Smooth muscle cell of the pulmonary artery (primary cell): ENCODE measurements at places on chromosomes 6 and 20. TPM values are rescaled to one million over a fixed set of nuclear protein-coding genes. Genes with fewer than 3 reads are reported as not detected.

The TMEM170B gene
- total RNA-seq, result 1.8 and 2.2 TPM in 2 replicates

The HCK gene
- total RNA-seq, result not detected in 2 replicates

The KCNQ5 gene
- 7.8 and 16.4 TPM in 2 replicates for total RNA-seq

The LRRC73 gene
- total RNA-seq, result 0.78 and 1.4 TPM in 2 replicates

The CASS4 gene
- total RNA-seq, result 0.23 and 0.26 TPM in 2 replicates

The TFAP2D gene
- total RNA-seq, result 0.46 TPM in 1 of 2 replicates, not detected in the other

The SOX12 gene
- 6.6 and 10.5 TPM in 2 replicates for total RNA-seq

The TNF gene
- total RNA-seq, result not detected in 2 replicates

The PAK5 gene
- 0.03 TPM in 1 of 2 replicates, not detected in the other for total RNA-seq

The TRIM40 gene
- not detected in 2 replicates for total RNA-seq

The C6orf141 gene
- 6.5 TPM in 1 of 2 replicates, not detected in the other for total RNA-seq
